ENCODE measurements at places on chromosomes 11 and 22.

GRCh38 chr11:25655636-25656035 lies 676.3 kb upstream of the ANO3 start:
- DNase-seq = no peak

GRCh38 chr11:95586661-95587060 lies 202.9 kb downstream of the FAM76B start:
- DNase-seq = no peak

- DNase-seq = no peak
Observed at GRCh38 chr22:49656291-49656851, 171.3 kb downstream of the BRD1 start.

DNA sequence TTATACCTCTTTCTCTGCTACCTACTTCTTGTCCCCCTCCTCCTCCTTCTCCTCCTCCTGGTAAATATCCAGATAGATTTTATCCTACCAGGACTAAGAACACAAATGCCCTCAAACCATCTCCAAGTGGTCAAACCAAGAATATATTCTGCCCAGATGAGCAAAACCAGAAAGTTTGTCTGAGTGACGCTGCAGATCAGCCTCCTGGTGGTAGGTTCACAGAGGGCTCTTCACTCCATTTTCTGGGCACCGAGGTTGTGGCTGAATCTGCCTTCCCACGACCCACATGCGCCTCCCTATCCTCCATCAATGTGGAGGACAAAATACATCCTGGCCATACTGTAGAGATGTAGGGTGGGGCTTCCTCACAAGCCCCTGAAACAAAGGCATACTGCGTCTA lies 543.6 kb downstream of the MN1 start:
- no peak for DNase-seq

DNA sequence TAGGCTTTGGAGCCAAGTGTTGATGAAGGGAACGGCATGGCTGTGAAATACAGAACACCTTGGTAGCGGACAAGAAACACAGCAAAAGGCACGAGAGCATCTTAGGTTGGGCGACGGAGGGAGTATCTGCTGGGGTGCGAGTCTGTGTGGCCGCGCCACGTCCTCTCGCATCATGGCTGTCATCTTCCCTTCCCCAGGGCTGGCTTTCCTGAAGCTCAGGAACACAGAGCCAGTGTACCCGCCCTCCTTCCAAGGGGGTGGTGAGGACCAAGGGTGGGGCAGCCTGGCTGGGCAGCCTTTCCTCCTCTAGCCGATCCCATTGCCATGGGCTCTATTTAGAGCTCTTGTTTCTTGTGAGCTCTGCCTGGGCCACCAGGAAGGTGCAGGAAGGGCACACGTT lies 154.4 kb downstream of the FEZ1 start:
- DNase-seq = no peak

DNA sequence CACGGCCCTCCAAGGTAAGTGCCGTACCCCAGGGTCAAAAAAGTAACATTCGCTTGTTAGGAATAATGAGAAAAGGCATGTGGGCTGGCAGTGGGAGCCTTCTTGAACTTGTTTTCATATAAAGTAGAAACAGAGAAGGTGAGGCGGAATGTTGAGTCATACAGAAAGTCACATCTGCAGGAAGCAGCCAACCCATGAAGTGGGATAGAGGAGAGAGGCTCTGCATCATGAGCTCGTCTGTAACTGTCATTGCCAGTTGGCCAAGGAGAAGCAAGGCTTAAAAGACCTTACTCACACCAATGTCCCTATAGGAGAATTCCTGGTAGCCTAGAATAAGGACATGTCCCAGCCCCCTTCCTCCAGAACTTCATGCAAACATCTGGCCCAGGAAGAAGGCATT lies 253.3 kb downstream of the BUD13 start:
- DNase-seq = no peak

DNA sequence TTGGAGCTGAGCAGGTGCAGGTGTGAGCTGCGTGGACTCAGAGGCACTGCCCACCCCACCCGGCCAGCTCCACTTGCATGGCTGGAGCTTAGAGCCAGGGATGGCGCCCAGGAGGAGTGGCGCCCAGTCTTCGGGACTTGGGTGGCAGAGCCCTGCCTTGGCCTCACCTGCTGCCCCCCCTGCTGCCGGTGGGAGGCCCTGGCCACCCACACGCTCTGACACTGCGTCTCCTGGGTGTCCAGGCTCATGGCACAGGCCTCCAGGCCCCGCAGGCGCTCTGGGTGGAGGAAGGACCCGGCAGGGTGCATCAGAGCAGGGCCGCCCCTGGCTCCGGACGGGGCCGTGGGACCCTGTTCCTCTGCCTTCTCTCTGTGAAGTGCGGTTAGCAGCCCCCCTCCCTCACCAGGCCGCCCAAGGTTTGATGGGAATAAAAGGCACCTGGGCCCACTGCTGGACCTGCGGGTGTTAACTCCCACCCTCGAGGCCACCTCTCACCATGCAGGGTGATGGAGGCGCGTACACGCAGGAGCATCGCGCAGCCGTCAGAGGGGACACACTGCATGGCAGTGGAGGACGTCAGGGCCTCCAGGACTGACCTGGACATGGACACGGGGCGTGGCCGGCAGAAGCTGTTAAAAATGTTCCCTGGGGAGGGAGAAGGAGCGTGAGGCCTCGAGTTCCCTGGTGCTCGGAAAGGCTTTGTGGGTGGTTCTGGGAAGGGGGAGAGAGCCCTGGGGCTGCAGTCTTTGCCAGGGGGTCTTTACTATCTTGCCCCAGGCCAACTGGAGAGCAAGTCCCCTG lies 11.8 kb downstream of the IL17REL start:
- no peak for DNase-seq

- DNase-seq = no peak
Observed at GRCh38 chr11:14974515-14975251, 2.5 kb upstream of the CALCA start.
